Epithelial cell of proximal tubule (primary cell): ENCODE measurements at places on chromosomes 5 and 9. TPM values are rescaled to one million over a fixed set of nuclear protein-coding genes. Genes with fewer than 3 reads are reported as not detected.

Gene SLC46A2
- not detected in 2 replicates for total RNA-seq

Gene CARTPT
- not detected in 2 replicates for total RNA-seq

Gene SMIM33
- total RNA-seq, result not detected in 2 replicates

Gene CCDC152
- total RNA-seq, result 2.7 TPM in 2 replicates

Gene DMRTA1
- 0.14 and 0.52 TPM in 2 replicates for total RNA-seq

Gene NEURL1B
- total RNA-seq, result 1.0 and 4.4 TPM in 2 replicates

Gene GPR150
- 0.58 TPM in 1 of 2 replicates, not detected in the other for total RNA-seq

Gene WDR31
- total RNA-seq, result 0.14 and 0.35 TPM in 2 replicates

Gene PCDHGA4
- 0.22 and 0.92 TPM in 2 replicates for total RNA-seq

DNA sequence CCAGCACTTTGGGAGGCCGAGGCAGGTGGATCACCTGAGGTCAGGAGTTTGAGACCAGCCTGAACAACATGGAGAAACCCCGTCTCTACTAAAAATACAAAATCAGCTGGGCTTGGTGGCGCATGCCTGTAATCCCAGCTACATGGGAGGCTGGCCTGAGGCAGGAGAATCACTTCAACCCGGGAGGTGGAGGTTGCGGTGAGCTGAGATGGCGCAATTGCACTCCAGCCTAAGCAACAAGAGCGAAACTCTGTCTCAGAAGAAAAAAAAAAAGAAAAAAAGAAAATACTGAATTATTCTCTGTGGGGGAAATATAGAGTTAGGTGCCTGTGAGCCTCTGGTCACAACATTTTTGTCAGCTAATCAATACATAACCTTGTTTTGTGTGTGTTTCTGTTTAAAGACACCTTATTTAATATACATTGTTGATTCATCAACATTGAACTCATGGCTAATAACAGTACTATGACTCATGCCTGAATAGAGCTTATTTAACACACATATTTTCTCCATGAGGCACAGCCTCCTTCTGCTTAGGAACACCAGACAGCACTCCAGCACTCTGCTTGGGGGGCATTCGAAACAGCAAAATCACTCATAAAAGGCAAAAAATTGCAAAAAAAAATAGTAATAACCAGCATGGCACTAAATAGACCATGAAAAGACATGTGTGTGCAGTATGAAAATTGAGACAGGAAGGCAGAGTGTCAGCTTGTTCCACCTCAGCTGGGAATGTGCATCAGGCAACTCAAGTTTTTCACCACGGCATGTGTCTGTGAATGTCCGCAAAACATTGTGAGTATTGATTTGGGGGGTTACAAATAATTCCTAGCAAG is at the start of gene IL31RA:
IL31RA (plus strand) TSS at position 519 of the 836 bp plus-strand sequence; CDS start at position 733, 214 bp downstream.
- peak; percentile 64 for DNase-seq

DNA sequence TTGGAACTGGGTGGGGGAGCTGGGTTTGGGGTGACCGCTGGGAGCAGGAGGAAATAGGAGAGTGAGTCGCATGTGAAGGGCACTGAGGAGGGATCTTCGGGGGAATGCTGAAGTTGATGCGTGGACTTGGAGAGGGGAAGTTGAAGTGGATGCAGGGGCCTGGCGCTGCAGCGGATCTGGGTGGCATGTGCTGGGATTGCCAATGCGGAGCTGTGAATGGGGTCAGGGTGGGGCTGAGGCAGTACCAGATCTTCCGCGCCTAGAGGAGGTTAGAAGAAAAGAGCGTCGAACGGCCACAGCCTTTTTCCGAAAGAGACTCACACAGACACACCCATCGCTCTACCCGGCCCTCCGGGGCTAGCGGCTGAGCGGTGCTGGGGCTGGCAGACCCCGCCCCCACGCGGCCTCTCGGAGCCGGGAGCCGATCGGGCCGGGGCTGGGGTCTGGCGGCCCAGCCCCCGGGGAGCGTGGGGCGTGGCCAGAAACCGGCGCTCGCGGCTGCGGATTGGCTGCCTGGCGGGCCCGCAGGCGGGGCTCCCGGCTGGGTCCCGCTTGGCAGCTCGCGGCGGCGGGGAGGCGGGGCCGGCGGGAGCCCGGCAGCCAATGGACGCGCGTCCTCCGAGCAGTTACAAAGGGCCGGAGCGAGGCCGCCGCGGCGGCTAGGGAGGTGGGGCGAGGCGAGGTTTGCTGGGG is at the start of gene TGFBR1:
TGFBR1 (plus strand) TSS at position 655 of the 693 bp plus-strand sequence. CDS start 93 bp downstream, outside the sequence.
- DNase-seq, result no peak

DNA sequence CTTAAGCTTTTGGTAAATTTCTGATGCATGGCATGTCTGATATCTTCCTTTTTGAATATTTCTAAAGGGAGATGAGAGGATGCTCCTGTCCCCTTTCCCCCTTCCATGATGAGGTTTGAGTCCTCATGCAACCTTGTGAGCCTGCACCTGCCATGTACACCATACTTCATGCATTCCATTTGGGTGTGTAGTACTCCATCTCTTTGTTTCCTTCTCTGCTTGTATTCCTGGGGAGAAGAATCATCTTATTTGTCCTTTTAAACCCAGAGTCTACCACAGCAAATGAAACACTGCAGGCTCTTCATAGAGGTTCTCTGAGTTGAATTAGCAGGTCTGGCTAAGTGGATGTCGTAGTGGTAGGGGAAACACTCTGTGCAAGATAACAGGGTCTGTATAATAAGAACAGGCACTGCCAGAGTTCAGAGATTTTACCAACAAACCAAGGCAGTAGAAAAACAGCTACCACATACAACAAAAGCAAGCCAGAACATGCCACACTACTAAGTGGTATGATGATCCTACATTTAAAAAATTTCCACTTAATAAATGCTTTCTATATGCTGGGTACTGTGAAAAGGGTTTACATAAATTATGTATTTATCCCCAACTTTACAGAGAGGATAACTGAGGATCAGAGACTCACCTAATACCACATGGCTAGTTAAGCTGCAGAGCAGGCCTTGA is 439.8 kb upstream of the GRIA1 start:
- no peak for DNase-seq

DNA sequence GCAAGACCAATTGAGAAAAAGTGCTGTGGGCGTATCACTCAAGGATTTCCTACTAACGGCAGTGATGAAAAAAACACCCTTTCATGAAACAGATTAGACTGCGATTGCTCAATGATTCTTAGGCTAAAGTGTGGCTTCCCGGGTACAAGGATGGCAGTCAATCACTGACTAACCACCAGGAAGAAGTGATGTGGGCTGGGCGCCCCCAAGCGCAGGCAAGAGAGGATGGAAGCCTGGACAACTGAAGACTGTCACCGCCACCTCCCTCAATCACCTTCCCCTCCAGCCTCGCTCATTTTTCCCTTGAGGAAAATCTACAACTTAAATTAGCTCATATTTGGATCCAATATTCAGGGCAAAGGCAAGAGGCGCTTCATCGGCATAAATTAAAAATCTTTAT is 707.2 kb downstream of the MTRR start:
- no peak for DNase-seq
